GM23338 (cell line): ENCODE measurements at places on chromosomes 4 and X. TPM values are rescaled to one million over a fixed set of nuclear protein-coding genes. Genes with fewer than 3 reads are reported as not detected.
A peak's percentile ranks its signal among the peaks of the same experiment; 100 is the strongest.

DNA sequence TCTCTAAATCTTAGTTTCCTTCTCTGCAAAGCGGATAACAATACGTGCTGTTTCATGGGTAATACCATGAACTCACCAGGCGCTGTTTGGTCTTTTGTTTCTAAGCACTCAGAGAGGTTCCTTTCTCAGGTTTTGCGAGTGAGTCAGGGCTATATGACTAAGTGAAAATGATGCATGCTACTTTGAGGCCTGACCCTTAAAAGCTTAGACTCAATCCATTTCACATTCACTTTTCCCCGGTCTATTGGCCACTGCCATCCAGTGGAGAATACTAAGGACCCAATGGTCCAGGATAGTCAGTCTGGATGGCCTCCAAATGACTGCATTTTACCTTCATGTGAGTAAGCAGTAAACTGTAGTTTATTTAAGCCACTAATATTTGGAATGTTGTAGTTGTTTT is 400.8 kb upstream of the SLIT2 start:
- H3K36me3 ChIP-seq: no peaks in the 10 kb centered on the region
- DNase-seq: no peak
- no peak overlapping the region for H3K27ac ChIP-seq
- no peak overlapping the region for H3K4me3 ChIP-seq
- no peaks in the 10 kb centered on the region for H3K4me1 ChIP-seq

GRCh38 chr4:24849756-24850155 is 54.4 kb downstream of the SOD3 start:
- no peak overlapping the region for H3K4me3 ChIP-seq
- no peaks in the 10 kb centered on the region for H3K27me3 ChIP-seq
- DNase-seq: no peak
- H3K27ac ChIP-seq: no peak overlapping the region
- no peaks in the 10 kb centered on the region for H3K36me3 ChIP-seq

DNA sequence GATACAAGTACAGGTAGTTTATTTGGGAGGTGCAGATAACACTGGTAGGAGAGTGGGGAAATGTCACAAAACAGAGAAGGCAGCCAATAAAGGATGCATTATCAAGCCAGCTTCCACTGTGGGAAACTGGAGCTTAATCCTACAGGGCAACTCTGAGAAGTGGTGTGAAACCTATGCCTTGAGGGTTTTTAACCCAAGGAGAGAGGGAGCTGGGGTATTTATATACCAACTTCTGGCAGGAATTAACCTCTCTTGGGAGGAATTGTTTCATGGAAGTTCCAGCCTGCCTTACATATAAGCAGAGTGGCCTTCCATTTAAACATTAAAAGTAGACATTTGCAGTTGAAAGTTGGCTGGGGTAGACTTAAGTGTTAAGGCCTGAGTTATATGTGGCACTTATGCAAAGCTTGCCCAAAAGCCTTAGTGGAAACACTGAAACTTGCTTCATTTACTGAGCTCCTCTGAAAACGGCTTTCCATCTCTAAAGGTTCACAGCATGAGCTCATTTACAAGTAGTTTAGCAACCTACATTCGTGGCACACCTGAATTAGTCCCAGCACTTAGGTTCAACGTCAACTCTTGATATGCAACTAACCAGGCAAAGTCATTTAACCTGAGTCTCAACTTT is 19.2 kb downstream of the MAGEB17 start:
- DNase-seq: peak; percentile 58
- H3K27ac ChIP-seq: peak overlapping the region; percentile 98
- no peaks in the 10 kb centered on the region for H3K27me3 ChIP-seq

DNA sequence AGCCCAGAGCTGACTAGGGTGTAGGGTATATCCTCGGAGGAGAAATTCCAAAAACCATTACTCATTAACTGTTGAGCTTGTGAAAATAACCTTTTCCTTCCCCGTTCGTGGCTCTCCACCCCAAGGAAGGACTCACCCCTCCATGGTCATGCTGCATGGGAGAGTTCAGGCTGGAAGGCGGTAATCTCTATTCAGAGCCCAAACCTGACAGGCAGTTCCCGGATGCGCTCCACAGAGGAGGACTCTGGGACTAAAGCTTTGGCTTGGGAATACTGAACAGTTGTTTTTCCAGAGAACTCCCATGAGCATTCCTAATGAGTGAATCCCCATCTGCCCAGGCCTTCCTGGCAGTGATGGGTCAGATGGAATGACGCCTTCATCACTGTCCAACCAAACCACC is 125.4 kb downstream of the BCOR start:
- H3K4me1 ChIP-seq: peaks cover 16% of the 10 kb centered on the region
- H3K27me3 ChIP-seq: no peaks in the 10 kb centered on the region
- H3K27ac ChIP-seq: no peak overlapping the region
- no peak overlapping the region for H3K4me3 ChIP-seq

DNA sequence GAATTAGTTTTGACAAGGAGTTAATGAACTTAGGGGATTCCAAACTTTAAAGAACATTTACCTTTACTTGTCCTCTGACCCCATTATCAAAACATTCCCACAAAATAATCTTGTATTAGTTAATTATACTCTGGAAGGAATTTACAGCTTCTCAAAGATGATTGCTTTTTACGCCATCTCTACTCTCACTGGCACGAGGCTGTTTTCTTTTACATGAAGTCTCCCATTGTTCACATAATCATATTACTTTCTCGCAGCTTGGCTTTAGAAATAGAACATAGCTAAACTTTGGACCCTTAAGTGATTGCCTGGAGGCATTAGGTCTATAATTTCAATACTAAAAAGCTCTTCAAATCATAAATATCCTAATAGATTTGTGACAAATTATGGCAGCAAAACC is 592.9 kb downstream of the TRIML1 start:
- H3K36me3 ChIP-seq: no peaks in the 10 kb centered on the region
- H3K27ac ChIP-seq: no peak overlapping the region
- no peaks in the 10 kb centered on the region for H3K4me1 ChIP-seq

GRCh38 chr4:176790398-176790797 is 2.3 kb downstream of the VEGFC start:
- no peak for DNase-seq
- H3K36me3 ChIP-seq: no peaks in the 10 kb centered on the region
- H3K27ac ChIP-seq: no peak overlapping the region
- H3K4me3 ChIP-seq: no peak overlapping the region
- H3K4me1 ChIP-seq: no peaks in the 10 kb centered on the region
- peaks cover 32% of the 10 kb centered on the region for H3K27me3 ChIP-seq

GRCh38 chr4:153539422-153539821 is 73.3 kb downstream of the TMEM131L start:
- H3K27ac ChIP-seq: no peak overlapping the region
- no peaks in the 10 kb centered on the region for H3K36me3 ChIP-seq
- DNase-seq: no peak
- H3K4me1 ChIP-seq: peaks cover 52% of the 10 kb centered on the region
- H3K27me3 ChIP-seq: no peaks in the 10 kb centered on the region

DNA sequence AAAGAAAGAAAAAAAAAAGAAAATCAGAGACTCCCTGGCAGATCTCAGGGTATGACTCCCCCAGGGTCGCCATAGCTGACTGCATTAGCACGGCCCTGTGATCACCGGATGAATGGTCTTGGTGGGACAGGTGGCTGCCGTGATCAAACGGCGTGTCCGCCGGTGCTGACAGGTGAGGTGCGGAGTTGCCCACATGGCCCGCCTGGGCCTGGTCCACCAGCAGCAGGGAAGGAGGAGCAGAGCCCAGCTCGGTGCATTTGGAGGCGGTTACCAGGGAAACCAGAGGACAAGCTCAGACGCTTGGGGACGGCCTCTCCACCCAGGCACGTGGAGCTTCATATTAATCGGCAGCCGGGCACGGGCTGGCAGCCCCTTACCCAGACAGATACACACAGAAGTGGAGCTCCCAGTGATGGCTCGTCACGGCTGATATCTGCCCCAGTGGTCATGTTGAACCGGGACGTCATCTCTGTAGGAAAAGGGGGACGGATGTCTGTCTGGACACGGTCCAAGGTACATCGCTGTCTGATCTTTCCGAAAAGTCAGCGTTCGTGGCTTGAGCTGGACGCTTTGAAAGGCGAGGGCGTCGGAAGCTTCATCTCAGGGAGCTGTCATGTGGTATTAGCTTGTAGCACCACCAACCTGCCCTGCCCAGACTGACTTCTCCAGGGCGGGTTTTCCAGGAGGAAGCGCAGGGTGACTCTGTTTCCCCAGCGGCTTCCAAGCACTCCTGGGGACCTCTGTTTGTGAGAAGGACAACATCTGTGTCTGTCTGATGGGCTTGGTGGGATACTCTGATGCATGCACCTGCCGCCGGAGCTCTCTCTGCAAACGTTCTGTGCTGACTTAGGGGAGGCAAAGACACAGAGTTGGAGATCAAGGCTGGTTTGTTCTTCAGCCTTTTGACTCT is 180.7 kb downstream of the CRLF2 start:
- no peak overlapping the region for H3K27ac ChIP-seq
- H3K4me3 ChIP-seq: no peak overlapping the region
- no peak for DNase-seq
- H3K4me1 ChIP-seq: no peaks in the 10 kb centered on the region

DNA sequence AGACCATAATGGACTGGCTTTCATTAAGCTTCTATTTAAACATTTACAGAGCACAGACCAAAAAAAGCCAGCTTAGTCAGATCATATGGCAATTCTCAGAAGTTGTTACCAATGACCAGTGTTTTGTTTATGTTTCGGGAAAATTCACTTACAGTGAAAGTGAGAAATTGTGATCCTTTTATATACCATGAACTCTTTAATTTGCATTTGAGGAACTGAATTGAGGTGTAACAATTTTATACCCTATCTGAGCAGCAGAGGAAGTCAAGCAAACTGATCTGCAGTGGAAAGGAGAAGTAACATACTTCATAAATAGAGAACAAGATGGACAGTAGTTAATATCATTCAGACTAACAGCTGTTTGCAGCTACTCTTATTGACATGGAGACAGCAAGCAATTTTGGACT is 97.1 kb downstream of the TMA16 start:
- H3K4me1 ChIP-seq: no peaks in the 10 kb centered on the region
- no peak for DNase-seq
- H3K4me3 ChIP-seq: no peak overlapping the region
- no peaks in the 10 kb centered on the region for H3K27me3 ChIP-seq

DNA sequence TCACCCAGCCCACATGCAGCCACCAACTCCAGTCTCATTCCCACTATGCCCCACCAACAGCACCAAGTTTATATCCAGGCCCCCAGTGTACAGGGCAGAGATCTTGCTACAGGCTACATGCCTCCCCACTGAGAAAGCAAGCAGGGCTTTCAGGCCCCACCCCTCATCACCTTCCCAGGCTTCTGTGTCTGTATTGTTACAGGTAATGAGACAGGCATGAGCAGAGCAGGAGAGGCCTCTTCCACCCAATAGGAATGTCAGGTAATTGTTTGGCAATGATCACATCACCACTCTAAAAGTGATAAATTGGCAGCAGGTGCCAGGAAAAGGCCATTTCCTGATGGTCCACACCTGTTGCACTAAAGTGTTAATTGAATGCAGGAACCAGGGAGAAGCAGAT is 102.5 kb downstream of the ZNF518B start:
- no peak overlapping the region for H3K27ac ChIP-seq
- no peaks in the 10 kb centered on the region for H3K4me1 ChIP-seq
- no peak overlapping the region for H3K4me3 ChIP-seq
- DNase-seq: no peak
- no peaks in the 10 kb centered on the region for H3K27me3 ChIP-seq

The CTSO gene
- total RNA-seq: 0.78 and 0.83 TPM in 2 replicates

DNA sequence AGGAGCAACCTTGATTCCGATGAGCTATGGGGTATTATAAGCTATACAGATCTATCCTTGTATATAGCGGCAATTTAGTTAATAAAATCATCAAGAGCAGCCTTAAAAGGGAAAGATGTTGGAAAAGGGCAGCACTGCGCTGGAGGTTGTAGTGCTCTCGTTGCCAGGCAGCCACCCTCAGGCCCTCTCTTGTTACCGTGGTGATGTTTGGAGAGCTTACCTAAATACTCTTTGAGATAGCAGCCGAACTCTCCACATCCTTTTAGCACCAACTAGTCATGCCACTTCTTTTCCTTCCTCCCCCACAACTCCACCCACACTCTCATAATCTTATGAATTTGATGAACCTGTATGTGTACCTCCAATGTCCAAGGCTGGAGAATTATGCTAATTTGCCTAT is 3.8 kb upstream of the RADX start:
- H3K27me3 ChIP-seq: peaks cover 8% of the 10 kb centered on the region
- no peaks in the 10 kb centered on the region for H3K36me3 ChIP-seq
- H3K4me1 ChIP-seq: no peaks in the 10 kb centered on the region
- peak; percentile 64 for DNase-seq
- no peak overlapping the region for H3K27ac ChIP-seq

The PDZD4 gene
- 194 and 230 TPM in 2 replicates for total RNA-seq

The PHOX2B gene
- not detected in 2 replicates for total RNA-seq

DNA sequence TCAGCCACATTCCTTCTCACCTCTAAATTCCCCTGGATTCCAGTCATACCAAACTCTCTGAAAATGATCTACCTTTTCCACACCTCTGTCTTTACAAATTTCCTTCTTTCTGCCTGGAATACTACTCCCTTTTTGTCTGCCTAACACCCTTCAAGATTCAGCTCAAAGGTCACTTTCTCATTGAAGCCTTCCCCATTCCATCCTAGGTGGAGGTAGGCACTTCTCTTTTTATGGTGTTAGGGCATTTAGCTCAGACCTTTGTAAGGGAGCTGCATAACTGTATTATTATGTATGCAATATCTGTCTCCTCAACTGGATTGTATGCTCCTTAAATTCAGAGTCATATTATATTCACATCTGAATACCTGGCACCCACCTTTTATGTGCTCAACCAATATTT is 137.7 kb downstream of the RCHY1 start:
- no peaks in the 10 kb centered on the region for H3K27me3 ChIP-seq
- H3K36me3 ChIP-seq: 0 out of 2 replicates have a peak, but pooled peaks cover 3% of the 10 kb centered on the region
- DNase-seq: no peak
- no peaks in the 10 kb centered on the region for H3K4me1 ChIP-seq
- no peak overlapping the region for H3K27ac ChIP-seq

GRCh38 chr4:17038510-17039176 is 140.2 kb upstream of the LDB2 start:
- H3K27ac ChIP-seq: no peak overlapping the region
- H3K4me1 ChIP-seq: peaks cover 18% of the 10 kb centered on the region
- no peaks in the 10 kb centered on the region for H3K36me3 ChIP-seq
- no peaks in the 10 kb centered on the region for H3K27me3 ChIP-seq
- peak; percentile 28 for DNase-seq

GRCh38 chr4:44670506-44671199 is 7.6 kb upstream of the GUF1 start:
- DNase-seq: no peak
- H3K27me3 ChIP-seq: no peaks in the 10 kb centered on the region
- no peak overlapping the region for H3K27ac ChIP-seq

GRCh38 chrX:110108381-110108821 is 105.5 kb downstream of the TMEM164 start:
- H3K27ac ChIP-seq: no peak overlapping the region
- H3K4me3 ChIP-seq: no peak overlapping the region
- H3K4me1 ChIP-seq: no peaks in the 10 kb centered on the region; the same call in 1 of the 2 replicates
- H3K36me3 ChIP-seq: no peaks in the 10 kb centered on the region
- DNase-seq: no peak

- DNase-seq: peak; percentile 24
- no peaks in the 10 kb centered on the region for H3K36me3 ChIP-seq
- no peak overlapping the region for H3K27ac ChIP-seq
- peaks cover 24% of the 10 kb centered on the region for H3K4me1 ChIP-seq
Observed at GRCh38 chr4:76216975-76217814, 3.6 kb upstream of the SCARB2 start.

The PASD1 gene
- total RNA-seq: 0.24 TPM in 1 of 2 replicates, not detected in the other

- H3K4me3 ChIP-seq: no peak overlapping the region
- DNase-seq: peak; percentile 40
- H3K4me1 ChIP-seq: no peaks in the 10 kb centered on the region
Observed at GRCh38 chrX:154840856-154841255, 6.4 kb upstream of the SMIM9 start.

GRCh38 chr4:162456106-162456505 is 292.3 kb upstream of the FSTL5 start:
- no peaks in the 10 kb centered on the region for H3K4me1 ChIP-seq
- H3K36me3 ChIP-seq: no peaks in the 10 kb centered on the region
- no peak overlapping the region for H3K27ac ChIP-seq
- no peak for DNase-seq
